Stimulated activated CD4-positive, alpha-beta T cell treated with anti-CD3 and anti-CD28 coated beads, Interleukin-1b, Interleukin-23, amount 100 ng/mL, for 1 hour (primary cell): ENCODE measurements at places on chromosomes 1 and 21.

DNA sequence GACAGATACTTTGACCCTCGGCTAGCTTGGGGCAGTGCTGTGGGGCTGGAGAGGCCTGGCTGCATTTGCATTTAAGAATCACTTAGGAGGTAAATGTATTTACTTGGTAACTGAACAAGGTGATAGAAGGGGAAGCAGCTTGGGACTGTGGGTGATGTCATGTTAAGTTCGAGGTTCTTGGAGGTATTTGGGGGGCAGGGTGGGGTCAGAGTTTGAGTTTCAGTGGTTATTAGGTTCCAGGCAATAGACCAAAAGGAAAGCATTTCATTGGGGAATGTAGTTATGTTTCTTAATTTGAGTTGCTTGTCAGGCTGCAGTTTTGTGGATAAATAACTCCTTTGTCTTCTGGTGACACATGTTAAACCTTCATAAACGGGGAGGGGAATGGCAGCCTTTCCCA, 2.4 kb upstream of the FAM78B start:
- DNase-seq: no peak

DNA sequence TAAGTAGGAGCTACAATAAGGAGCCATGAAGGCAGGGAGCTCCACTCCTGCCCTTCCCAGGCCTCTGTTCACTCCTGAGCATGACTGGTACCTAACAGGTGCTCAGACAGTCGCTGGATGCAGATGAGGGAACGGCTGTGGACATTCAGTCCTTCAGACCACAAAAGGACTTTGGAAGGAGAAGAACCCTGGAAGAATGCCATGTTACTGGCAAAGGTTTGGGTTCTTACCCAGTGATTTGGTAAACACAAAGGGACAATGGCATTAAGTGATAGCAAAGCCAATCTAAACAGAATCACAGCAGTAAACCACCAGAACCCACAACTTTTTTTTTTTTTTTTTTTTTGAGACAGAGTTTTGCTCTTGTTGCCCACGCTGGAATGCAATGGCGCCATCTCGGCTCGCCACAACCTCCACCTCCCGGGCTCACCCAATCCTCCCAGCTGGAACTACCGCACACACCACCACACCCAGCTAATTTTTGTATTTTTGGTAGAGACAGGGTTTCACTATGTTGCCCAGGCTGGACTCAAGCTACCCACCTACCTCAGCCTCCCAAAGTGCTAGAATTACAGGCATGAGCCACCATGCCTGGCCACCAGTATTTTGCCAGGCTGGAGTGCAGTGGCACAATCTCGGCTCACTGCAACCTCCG, 7.5 kb upstream of the CBR3 start:
- DNase-seq: no peak

DNA sequence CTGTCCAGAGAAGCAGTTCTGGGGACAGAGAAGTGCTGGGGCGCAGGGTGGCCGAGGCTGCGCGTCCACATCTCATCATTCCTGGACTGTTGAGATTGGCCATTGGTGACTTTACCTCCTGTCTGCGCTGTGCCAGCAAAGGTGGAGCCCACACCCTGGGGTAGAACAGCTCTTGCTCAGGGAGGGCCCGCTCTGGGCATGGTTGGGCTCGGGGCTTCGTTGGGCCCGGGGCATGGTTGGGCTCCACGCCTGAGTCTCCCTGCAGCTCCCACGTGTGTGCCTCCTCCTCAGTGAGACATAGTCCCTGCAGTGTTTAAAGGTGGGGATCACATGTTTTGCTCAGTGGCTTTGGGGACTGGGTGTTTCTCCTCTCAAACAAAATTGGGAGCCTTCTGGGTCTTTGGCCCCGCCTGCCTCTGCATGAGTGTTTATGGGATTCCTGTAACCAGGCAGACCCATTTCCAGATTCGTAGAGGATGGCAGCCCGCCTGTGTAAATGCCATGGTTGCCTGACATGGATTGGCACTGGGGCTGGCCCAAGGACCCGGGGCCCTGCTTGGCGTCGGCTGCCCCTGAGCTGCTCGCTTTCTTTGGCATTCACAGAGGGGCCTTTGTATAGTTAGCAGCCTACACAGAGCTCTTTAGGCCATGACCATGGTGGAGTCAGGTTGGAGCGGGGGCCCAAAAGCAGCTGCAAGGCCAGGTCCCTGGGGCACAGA, 104.6 kb downstream of the TLR5 start:
- no peak for DNase-seq

GRCh38 chr1:204405988-204406387, 5.6 kb downstream of the PPP1R15B start:
- DNase-seq: no peak

- DNase-seq: no peak
Measured at GRCh38 chr1:247367786-247368422, 36.2 kb upstream of the ZNF496 start.

DNA sequence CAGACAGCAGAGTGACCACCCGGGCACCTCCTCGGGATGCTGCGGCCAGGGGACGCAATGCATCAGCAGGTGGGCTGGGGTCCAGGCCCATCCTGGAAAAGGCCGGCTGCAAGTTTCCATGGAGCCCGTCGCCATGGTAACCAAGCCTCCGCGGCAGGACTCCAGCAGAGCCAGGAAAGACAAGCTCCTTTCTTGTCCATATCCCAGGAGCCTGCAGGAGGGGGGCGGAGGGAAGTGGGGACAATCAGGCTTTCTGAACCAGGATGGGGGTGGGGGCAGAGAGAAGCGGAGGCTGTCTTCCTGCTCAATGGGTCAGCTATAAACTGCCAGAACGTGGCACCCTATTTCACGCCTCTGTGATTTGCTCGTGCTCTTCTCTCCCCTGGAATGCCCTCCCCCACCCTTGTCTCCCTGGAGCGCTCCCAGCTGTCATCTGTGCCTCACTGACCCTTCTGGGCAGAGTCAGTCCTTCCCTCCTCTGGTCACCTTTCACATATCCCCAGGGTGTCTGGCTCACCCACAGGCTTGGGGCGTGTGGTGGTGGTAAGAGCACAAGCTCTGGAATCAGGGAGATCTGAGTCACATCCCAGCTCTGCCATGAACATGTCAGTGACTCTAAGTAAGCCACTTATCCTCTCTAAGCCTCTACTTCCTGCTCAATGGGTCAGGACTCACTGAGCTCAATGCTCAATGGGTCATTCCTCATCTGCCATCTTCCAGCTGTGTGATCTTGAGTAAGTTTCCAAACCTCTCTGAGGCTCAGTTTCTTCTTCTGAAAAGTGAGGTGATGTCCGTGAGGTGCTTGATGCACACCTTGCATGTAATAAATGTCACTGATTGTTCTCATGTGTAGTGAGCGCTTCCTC, 58.9 kb upstream of the LAPTM5 start:
- no peak for DNase-seq

DNA sequence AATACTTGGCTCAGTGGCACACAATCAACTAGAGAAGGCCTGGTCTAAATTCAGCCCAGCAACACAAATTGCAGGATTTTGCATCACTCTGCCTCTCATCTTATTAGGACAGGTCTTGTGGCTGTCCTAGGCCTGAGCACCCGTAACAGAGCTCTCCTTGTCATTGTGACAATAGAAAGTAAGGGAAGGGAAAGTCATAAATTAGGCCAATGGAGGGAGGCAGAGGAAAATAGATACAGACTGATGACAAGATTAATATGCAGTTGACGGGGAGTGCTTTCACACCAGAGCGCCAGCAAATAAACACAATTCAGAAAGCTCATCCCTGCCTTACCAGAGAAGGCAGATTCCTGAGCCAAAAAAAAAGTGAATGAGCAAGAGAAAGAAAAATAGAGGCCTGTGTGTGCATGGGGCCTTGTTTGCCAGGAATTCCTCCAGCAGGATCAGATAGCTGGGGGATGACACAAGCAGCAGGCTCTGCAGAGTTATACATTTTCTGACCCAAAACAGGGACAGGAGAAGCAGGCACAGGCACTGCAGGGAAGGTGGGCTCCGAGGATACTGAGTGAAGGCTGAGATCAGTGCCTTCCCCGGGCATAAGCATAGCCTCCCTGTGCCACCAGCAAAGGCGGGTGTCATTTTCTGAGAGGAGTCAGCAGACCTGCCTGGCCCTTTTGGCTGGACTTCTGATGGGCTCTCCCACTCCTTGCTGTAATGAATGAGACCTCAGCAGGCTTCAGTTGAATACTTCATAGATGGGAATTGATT, 110.0 kb upstream of the SPAG17 start:
- DNase-seq: no peak

- no peak for DNase-seq
Measured at GRCh38 chr1:204574865-204575163, 58.6 kb downstream of the MDM4 start.

DNA sequence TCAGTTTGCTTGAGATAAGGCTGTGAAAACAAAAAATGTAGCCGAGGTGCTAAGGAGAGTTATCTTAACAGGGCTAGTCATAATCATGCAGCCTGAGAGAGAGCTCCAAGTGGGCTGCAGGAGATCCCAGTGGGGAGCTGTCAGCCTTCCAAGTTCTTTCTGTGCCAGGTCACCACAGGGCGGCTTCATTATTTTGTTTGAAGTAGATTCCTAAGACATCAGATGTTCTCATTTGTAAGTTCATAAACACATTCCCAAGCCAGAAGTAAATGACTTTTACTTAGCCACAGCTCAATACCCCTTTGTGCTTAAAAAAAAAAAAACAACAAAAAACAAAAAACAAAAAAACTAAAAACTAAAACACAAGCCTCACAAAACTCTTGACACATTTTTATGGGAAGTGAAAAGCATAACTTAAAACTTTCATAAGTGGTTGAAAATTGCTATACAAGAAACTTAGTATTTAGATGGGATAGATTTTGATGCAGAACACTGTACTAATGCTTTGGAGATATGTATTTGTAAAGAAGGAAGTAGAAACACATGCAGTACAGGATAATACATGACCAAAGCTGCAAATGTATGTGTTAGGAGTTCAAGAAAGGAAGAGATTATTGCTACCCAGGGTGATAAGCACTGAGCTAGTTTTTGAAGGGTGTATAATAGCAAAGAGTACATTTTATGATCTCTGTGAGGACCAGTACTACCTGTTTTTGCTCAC, 8.6 kb downstream of the CDC14A start:
- no peak for DNase-seq

DNA sequence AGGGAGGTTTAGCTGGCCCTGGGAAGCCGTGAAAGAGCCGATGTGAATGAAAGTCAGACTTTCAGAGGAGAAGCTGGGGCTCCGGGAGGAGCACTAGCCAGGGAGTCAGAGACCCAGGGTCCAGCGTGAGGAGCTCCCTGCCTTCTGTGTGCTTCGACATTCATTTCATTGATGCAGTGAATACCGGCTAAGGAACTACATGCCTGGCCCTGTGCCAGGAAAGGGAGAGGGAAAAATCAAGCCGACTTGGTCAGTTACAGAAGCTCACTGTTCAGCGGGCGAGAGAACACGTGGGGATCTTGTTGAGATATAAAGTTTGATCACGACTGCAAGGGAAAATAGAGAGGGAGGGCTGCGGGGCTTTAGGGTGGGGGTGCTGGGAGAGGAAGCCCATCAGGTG, 76.7 kb upstream of the RUNX3 start:
- DNase-seq: no peak

- no peak for DNase-seq
Measured at GRCh38 chr21:24179110-24179509, 1428.2 kb downstream of the MRPL39 start.

- DNase-seq: no peak
Measured at GRCh38 chr1:211327346-211327921, 801 bp downstream of the TRAF5 start.

GRCh38 chr1:97778718-97779117, 142.1 kb downstream of the DPYD start:
- no peak for DNase-seq

GRCh38 chr1:115291741-115292140, 46.3 kb downstream of the NGF start:
- DNase-seq: no peak

- no peak for DNase-seq
Measured at GRCh38 chr1:10615332-10615731, 140.6 kb downstream of the PEX14 start.

DNA sequence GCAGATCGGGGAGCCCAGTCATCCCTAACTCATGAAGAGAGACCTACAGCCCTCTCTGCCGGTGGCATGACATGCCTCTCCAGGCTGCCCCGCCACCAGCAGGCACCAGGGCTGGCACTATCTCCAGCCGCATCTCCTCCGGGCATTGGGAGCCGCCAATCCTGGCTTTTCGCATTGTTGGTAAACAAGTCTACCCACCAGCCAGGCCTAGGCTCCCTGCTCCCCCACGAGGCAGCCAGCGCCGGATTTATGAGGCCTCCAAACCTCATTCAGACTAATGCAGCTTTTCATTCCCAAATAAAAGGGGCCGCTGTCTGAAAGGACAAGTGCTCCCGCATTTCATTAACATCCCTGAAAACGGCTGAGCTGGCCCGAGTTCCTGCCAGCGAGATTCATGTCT, 3.4 kb upstream of the GRIK3 start:
- DNase-seq: no peak

- no peak for DNase-seq
Measured at GRCh38 chr1:32948905-32949304, 15.7 kb downstream of the RNF19B start.

DNA sequence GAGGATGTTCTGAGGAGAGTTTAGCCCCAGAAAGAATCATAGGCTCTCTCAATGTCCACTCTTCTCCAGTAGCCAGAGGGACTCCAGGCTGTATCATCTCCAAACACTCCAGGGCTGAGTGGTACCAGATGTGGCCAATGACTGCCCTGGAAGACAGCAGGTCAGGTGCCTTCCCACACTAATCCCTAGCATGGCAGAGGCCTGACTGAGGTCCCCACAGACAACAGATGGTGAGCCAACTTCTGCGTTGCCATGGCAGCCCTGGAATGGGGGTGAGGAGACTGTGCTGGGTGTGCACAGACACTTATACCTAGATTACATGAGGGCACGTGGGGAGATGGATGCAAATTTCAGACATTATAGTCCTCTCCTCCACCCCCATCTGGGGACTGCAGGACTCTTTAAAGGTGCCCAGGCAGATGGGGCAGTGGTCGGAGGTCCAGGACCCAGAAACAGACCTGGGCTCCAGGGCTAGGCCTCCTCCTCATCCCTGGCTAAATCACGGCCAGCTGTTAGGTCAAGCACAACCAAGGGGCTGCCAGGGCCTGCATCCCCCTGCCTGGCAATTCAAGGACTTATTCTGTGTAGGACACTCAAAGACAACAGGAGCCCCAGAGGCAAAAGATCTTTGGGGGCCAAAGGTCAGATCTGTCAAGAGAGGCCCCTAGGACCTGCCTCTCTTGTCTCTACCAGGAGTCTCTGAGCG, 42.9 kb downstream of the CAMK2N1 start:
- DNase-seq: no peak
